Stimulated activated CD8-positive, alpha-beta memory T cell treated with anti-CD3 and anti-CD28 coated beads, Interleukin-4, amount 100 ng/mL, for 1 hour (primary cell): ENCODE measurements at places on chromosomes 7 and 10.

DNA sequence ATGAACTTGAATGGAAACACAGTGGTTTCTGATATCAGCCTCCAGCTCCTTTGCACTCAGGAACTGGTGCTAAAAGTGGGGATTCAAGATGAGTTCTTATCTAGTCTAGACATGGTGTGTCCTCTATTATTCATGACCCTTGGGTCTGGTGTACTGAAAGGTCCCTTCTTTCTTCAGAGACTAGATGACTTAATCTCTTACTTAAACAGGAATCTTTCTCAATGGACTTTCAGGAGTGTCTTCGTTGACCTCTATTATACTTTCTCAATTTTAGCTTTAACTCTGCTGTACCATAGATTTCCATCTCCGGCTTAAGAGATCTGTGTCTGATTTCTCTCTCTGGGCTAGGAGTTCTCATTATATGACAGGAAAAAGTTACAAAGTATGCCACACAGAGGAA is 83.5 kb upstream of the INHBA start:
- no peak for DNase-seq

GRCh38 chr7:52026140-52026539 is 709.5 kb upstream of the COBL start:
- no peak for DNase-seq

DNA sequence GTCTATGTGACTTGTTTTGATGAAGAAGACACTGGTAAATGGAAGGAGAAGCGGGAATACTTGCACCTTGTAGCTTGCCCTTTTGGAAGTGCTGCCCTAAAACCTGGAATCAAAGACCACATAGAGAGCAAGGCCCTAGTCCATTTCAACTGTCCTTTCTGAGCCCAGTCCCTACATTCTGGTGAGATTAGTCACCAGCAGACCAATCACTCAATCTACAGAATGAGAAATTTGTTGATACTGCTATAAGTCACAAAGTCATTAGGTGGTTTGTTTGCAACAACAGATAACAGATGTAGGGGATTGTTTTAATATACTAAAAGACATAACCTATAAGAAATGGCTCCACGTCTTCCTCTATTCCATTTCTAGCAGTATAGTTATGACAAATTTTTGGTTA is 33.6 kb downstream of the WASL start:
- DNase-seq = no peak

DNA sequence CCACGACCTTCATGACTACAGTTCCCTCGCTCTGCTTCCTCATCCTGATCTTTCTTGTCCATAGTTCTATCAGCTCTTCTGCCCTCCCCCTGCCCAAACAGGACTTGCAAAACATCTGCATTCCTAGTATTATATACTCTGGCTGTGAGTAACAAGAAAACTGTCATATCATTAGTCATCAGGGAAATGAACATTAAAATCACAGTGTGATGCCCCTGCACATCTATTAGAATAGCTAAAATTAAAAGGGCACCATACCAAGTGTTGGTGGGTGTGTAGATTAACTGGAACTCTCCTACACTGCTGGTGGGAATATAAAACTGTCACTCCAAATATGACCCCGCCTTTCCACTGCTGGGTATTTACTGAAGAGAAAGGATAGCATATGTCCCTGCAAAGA is 141.8 kb downstream of the C7orf25 start:
- no peak for DNase-seq

DNA sequence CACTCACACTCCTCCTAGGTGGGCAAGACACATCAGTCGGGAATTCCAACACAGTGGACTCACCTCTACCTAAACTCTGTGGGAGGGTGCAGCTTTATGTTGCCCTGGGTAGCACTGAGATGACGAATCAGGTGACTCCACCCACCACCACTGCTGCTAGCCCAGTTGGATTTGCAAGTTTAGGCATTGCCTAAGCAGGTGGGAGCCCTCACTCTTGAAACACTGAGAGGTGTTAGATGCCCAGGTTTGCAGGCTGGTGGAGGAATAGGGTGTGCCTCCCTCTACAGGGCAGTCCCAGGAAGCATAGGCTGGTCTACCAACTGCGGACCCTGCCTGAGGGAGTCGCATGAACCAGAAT is 708.9 kb downstream of the POM121L12 start:
- DNase-seq = no peak

DNA sequence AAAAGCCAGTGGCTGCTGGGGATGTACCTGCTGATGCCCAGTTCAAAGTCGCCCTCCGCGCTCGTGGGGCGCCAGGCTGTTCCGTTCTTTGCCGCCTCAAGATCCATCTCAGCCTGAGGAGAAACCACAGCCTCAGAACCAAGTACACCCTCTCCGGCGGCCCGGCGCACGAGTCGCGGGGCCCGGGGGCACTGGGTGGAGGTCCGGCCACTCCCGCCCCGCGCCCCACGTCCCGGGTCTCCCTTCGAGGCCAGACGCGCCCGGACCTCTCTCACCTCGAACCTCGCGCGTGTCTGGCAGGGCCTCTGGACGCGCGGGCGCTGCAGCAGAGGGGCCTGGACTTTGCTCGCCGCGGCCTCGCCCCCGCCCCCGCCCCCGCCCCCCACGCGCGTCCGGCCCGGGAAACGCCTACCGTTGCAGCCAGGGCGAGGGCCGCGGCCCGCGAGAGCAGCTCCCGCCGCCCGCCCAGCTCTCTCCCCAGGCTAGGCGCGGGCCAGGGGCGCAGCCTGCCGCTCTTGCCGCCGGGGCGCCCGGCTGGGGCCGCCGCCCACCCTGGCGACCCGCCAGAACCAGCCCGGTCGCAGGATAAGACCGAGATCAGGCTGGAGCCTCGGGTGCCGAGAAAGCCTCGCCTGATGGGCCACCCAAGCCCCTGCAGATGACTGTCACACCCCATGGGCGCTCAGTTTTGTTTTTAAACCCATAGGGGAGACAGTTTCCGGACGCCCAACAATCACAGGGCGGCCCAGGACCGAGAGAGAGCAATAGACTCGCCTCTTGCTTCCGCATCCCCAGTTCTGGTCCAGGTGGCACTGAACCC is at the start of gene ABCB4:
TSS of gene ABCB4 (minus strand) at position 322 of the 820 bp plus-strand sequence. CDS start at position 107, 215 bp downstream.
- no peak for DNase-seq

- no peak for DNase-seq
These were observed 8.7 kb downstream of the ZNF365 start for GRCh38 chr10:62382831-62383230.

- DNase-seq = no peak
These were observed 23.2 kb downstream of the CYP26A1 start for GRCh38 chr10:93096901-93097300.

DNA sequence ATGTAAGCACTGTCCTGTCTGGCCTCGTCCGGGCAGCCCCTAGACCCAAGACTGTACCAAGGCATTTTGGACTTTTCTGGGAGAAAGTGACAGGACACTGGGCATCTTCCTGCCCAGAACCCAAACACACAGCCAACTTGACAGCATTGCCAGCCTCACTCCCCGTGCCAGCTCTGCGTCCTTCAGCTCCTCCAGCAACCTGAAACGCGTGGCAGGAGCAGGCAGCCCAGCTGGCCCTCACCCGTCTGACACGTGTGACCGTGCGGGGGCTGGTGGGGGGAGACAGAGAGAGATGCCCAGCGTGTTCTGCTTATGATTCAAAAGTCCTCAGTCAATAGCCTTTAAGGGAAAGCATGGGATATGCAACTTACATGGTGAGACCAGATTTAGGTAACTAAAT is 50.3 kb upstream of the SLC29A3 start:
- DNase-seq = no peak

GRCh38 chr10:48215486-48216203 is 58.9 kb downstream of the FRMPD2 start:
- DNase-seq = no peak

- no peak for DNase-seq
These were observed 164.2 kb upstream of the DPP6 start for GRCh38 chr7:153887749-153888569.

- DNase-seq = no peak
These were observed 183.8 kb downstream of the CAMK1D start for GRCh38 chr10:12533151-12533550.

- DNase-seq = no peak
These were observed 307.4 kb upstream of the AOAH start for GRCh38 chr7:37031571-37032257.

GRCh38 chr7:134782121-134782623 is 2.7 kb downstream of the CALD1 start:
- no peak for DNase-seq

DNA sequence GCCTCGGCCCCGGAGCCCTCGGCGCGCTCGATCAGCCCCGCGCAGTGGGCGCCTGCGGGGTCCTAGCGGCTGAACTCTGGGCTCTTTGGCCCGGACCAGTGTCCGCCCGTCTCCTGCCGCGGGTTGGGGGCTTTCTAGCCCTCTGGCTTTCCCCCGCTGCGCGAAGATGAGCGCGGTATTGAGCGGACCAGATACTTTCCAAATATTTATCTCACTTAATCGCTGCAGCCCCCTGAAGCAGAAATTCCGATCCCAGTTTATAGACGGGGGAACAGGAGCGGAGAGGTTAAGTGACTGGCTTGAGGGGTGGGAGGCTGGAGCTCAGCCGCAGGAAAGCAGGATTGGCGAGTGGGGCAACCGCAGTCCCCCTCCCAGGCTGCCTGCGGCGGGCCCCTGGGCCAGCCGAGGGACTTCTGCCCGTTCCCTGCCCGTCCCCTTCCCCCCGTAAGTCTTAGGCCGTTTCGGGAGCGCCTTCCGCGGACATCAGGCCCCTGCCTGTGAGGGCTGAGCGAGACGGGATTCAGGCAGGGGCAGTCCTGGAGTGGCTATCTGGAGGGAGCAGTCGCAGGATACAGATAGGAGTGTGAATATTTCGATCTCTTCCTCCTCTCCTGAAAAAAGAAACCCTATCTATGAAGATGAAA is 565 bp downstream of the STRIP2 start:
- DNase-seq = no peak

DNA sequence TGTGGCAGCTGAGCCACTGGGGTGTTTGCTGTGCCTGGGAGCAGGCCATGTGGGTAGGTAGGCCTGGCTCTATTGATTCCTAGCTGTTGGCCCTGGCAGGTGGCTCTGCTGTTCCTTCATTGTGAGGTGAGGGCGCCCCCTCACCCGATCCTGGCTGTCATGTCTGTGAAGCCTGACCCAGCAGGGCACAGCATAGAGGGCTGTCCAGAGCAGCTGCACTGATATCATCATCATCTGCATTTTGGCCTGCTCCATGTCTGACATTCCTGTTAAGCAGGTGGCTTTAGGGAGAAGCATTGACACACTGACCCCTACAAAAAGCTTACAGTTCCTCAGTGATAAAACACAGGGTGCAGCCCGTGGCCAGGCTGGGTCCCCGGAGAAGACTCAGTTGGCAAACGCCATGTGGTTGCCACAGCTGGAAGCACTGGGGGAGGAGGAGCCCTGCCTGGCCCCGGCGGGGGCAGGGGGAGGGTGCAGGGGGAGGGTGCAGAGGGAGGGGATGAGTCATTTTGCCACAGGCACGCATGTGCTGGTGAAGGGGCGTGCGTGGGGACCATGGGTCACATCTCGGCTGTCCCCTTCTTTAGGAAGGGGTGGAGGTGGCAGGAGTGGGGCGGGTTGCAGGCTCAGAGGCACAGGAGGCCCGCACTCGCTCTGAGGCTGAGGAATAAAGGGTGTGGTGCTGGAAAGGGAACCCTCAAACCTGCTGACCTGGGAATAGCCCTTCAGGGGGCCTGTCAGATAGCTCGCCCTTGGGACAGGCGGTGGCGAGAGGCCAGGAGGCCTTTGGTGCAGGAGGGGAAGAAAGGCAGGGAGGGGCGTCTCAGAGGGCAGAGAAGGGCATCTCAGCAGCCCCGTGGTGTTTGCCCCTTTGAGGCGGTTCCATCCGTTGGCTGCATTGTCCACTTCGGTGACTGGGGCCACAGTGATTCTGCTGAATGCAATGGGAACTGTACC is 31.6 kb downstream of the IKZF1 start:
- peak; percentile 76 for DNase-seq

DNA sequence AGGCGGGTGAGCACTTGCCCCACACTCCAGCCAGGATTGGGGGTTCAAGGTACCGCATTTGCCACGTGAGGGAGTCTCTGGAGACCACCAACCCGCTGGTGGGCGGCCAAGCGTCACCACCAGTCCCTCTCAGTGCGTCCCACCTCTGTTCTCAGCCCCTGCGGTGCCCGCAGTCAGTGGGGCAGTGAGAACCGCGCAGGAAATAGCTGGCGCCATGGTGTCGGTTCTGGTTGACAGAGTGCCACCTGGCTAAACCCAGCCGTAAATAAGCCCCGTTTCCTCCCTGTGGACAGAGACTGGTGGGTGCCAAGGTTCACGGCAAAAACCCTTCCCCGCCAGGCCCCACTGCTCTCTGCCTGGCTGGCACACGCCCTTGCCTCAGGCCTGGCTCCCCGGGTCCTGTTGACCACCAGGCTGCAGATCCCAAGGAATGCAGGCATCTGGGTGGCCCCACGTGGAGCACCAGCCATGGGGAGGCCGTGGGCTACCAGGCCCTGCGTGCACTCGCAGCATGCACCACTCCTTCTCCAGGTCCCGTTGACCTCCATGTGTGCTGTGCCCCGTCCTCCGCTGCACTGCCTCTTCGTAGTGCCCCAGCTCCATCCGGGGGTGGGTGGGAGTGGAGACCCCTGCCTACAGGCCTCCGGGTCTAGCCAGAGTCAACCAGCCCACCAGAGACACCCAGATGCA is 140.0 kb downstream of the LHPP start:
- no peak for DNase-seq

DNA sequence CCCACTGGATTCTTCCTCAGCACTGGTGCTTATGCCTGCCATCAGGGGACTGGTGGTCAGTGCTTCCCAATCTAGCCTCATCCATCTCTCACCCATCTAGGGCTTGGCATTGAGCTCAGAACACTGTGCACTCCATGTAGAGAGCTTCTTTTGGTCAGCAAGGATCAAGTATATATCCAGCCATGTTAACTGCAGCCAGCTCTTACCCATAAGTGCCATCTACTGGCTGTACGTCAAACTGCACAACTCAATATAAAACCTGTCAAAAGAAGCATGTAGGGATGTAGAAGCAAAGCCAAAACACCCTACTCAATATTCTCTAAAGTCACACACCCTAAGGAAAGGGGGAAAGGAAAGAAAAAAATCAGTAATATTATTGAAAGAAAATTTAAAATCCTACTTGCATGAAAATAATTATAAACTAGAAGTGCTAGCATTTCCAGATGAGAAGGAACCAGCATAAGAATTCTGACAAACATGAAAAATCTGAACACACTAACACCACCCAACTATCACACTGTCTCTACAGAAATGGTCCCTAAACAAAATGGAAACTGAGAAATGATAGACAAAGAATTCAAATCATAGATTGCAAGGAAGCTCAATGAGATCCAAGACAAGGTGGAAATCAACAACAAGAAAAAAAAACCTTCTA is 531.1 kb upstream of the STEAP1 start:
- DNase-seq = no peak

- DNase-seq = no peak
These were observed 974.4 kb downstream of the NXPH1 start for GRCh38 chr7:9407816-9408215.

DNA sequence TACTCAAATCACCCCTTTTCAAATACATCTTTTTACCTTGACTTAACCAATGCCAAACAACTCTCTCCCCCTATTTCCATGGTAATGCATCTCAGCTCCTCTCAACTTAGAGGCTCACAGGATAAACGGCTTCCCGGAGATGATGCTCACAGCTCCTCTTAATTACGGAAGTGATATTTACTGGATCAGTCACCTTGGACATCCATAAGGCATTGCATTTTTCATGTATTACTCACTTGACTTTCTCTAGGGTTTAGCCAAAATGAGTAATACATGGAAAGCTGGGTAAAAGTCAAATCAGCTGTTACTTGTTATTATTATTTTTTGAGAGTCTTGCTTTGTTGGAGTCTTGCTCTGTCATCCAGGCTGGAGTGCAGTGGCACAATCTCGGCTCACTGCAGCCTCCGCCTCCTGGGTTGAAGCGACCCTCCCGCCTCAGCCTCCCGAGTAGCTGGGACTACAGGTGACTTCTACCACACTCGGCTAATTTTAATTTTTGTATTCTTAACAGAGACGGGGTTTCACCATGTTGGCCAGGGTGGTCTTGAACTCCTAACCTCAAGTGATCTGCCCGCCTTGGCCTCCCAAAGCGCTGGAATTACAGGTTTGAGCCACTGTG is 73.3 kb upstream of the RHEB start:
- DNase-seq = no peak
